ENCODE measurements at places on chromosomes 7 and 10. TPM values are rescaled to one million over a fixed set of nuclear protein-coding genes. Genes with fewer than 3 reads are reported as not detected.

GRCh38 chr7:76095908-76096307 is 48.0 kb downstream of the MDH2 start:
- H3K4me3 ChIP-seq, result no peak overlapping the region
- DNase-seq, result no peak
- H3K27ac ChIP-seq, result no peak overlapping the region
- H3K4me1 ChIP-seq, result no peaks in the 10 kb centered on the region
- no peaks in the 10 kb centered on the region for H3K36me3 ChIP-seq

GRCh38 chr7:108408296-108408991 is 47.8 kb downstream of the NRCAM start:
- no peaks in the 10 kb centered on the region for H3K36me3 ChIP-seq
- no peak overlapping the region for H3K27ac ChIP-seq
- H3K4me1 ChIP-seq, result no peaks in the 10 kb centered on the region
- no peaks in the 10 kb centered on the region for H3K27me3 ChIP-seq

GRCh38 chr7:131072505-131073091 is 255.1 kb upstream of the MKLN1 start:
- H3K4me1 ChIP-seq, result peaks cover 22% of the 10 kb centered on the region
- DNase-seq, result no peak
- no peak overlapping the region for H3K4me3 ChIP-seq
- peak overlapping the region; percentile 22 for H3K27ac ChIP-seq
- no peaks in the 10 kb centered on the region for H3K27me3 ChIP-seq

The SEC24C gene
- 96.7 TPM for total RNA-seq

DNA sequence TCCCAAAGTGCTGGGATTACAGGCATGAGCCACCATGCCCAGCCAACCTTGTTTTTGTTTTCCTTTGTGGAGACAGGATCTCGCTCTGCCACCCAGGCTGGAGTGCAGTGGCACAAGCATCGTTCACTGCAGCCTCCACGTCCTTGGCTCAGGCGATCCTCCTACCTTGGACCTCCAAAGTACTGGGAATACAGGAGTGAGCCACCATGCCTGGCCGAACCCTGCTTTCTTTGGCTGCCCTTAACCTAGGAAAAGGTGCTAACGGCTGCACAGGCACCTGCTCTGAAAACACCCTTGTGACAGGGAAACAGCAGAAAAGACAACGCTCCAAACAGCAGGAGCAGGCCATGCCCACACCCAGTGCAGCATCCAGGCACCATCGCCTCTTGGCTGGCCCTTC is 71.9 kb downstream of the OAT start:
- no peak overlapping the region for H3K4me3 ChIP-seq
- no peaks in the 10 kb centered on the region for H3K36me3 ChIP-seq
- no peak overlapping the region for H3K27ac ChIP-seq
- H3K4me1 ChIP-seq, result peaks cover 6% of the 10 kb centered on the region

GRCh38 chr10:66162560-66163143 is 763.2 kb upstream of the LRRTM3 start:
- H3K36me3 ChIP-seq, result no peaks in the 10 kb centered on the region
- no peak overlapping the region for H3K27ac ChIP-seq

The HOXA6 gene
- not detected for total RNA-seq

DNA sequence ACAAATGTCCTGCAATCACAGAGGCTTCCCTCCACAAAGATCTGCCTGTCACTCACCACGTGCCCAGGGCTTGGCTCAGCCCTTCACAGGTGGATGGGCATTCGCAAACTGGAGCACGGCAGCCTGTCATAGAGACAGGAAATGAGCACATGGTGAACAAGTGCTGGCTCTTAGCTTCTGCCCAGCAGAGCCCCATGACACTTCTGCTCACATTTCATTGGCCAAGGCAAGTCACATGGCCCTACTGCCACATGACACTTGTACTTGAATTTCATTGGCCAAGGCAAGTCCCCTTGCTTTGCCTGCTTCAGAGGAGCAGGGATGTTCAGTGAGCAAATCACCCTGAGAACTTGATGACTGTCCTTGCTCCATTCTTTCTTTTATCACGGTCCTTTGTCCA is 110.8 kb upstream of the PPP2R2D start:
- H3K27me3 ChIP-seq, result peaks cover 3% of the 10 kb centered on the region
- no peak overlapping the region for H3K27ac ChIP-seq
- no peaks in the 10 kb centered on the region for H3K4me1 ChIP-seq
- no peak overlapping the region for H3K4me3 ChIP-seq
- no peaks in the 10 kb centered on the region for H3K36me3 ChIP-seq
- DNase-seq, result no peak

DNA sequence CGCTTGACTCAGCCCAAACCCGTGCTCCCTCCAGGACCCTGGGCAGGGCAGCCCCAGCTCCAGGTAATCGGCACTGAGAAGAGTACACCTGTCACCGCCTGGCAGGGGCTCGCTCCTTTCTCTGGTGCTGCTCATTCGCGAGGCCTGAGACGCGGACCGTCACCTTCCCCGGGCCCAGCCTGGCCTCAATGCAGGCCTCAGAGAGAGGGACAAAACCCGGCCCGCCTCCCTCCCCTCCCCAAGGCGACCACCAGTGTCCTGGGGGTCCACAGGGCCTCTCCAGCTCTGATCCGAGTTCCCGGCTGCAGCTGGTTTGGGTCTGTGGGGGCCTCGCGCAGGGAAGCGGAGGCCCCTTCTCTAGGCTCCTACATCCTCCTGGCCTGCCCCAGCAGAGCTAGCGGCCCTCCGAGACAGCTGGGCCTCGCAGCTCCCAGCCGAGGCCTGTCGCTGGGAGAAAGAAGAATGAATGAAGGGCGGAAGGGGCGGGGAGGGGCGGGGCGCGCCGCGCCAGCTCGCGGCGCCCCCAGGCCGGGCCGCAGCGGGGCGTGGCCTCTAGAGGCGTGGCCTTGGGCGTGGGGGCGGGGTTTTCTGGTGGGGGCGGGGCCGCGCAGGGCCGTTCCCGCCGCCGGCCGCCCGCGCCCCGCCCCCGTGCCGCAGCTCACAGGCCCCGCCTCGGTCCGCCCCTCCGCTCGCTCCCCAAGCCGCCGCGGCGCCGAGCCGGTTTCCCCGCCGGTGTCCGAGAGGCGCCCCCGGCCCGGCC is at the start of gene LIMK1:
TSS of gene LIMK1 (plus strand) at position 688 of the 760 bp plus-strand sequence. CDS start 187 bp downstream, outside the sequence.
- H3K4me1 ChIP-seq, result peaks cover 11% of the 10 kb centered on the region
- peak within 1 kb of the TSS; percentile 83 for H3K4me3 ChIP-seq
- H3K27ac ChIP-seq, result peak within 1 kb of the TSS; percentile 85
- peak; percentile 92 for DNase-seq

The CPA2 gene
- not detected for total RNA-seq

GRCh38 chr10:78957471-78958039 is 111.2 kb upstream of the ZMIZ1 start:
- H3K27ac ChIP-seq, result no peak overlapping the region
- H3K4me3 ChIP-seq, result no peak overlapping the region
- no peak for DNase-seq
- no peaks in the 10 kb centered on the region for H3K27me3 ChIP-seq
- no peaks in the 10 kb centered on the region for H3K36me3 ChIP-seq
- no peaks in the 10 kb centered on the region for H3K4me1 ChIP-seq

The AGAP9 gene
- total RNA-seq, result 4.9 TPM

The FAS gene
- 47.2 TPM for total RNA-seq

DNA sequence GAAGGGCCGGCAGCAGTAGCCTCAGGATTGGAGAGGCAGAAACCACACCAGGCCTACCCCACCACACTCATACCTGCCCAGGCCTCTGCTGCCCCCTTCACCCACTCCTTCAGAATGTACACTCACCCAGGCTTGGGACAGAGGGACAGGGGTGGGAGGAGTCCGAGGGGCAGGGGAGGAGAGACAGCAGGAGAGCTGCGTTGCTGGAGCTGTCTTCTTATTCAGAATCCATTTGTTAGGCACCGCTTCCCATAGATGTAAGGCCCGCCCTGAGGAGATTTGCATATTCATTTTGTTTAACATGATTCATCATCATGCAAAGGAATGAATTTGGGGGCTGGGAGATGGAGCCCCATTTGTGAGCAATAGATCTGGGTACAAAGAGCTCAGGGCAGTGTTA is 156.7 kb downstream of the CDH23 start:
- DNase-seq, result no peak
- no peaks in the 10 kb centered on the region for H3K36me3 ChIP-seq
- no peaks in the 10 kb centered on the region for H3K4me1 ChIP-seq
- H3K4me3 ChIP-seq, result no peak overlapping the region

GRCh38 chr10:110134917-110135316 is 72.5 kb upstream of the MXI1 start:
- no peak overlapping the region for H3K27ac ChIP-seq
- H3K27me3 ChIP-seq, result no peaks in the 10 kb centered on the region
- peaks cover 17% of the 10 kb centered on the region for H3K36me3 ChIP-seq
- peaks cover 18% of the 10 kb centered on the region for H3K4me1 ChIP-seq
- H3K4me3 ChIP-seq, result no peak overlapping the region
- no peak for DNase-seq

The SFTPA1 gene
- not detected for total RNA-seq

The DLX6 gene
- not detected for total RNA-seq

DNA sequence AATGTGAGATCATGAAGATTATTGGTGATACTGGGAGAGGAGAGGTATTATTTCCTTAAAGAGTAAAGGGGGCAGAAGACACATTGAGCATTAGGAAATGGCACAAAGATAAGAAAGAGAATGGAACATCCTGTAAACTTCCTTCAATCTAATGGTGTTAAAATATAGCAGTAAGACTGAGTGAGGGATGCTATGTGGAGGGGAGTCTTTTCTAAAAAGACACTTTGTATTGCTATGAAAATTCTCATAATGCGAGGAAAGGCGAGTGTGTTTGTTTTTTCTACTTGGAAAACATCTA is 405.2 kb downstream of the ARL4A start:
- no peaks in the 10 kb centered on the region for H3K4me1 ChIP-seq
- no peak overlapping the region for H3K4me3 ChIP-seq
- no peak for DNase-seq

DNA sequence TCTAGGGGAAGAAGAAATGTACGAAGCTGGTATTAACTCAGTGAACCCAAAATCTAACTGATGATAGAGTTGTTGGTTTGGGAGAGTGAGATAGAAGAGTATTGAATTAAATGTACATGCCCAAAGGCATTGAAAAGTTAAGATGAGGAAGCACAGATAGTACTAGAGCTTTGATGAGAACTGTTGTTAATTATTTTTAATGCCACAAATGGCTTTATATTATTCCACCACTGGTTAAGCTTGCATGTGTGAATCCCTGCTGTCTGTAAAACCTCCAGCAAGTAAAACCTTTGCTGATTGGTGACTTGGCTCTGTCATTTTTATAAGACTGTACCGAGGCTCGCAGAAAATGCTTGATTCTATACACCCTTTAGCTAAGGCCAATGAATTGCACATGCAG is 382.7 kb upstream of the LRGUK start:
- no peak for DNase-seq
- no peaks in the 10 kb centered on the region for H3K4me1 ChIP-seq
- no peaks in the 10 kb centered on the region for H3K27me3 ChIP-seq
- H3K36me3 ChIP-seq, result no peaks in the 10 kb centered on the region
- no peak overlapping the region for H3K27ac ChIP-seq

- H3K27me3 ChIP-seq, result peaks cover 8% of the 10 kb centered on the region
- H3K4me1 ChIP-seq, result no peaks in the 10 kb centered on the region
- H3K4me3 ChIP-seq, result no peak overlapping the region
- H3K36me3 ChIP-seq, result no peaks in the 10 kb centered on the region
- no peak overlapping the region for H3K27ac ChIP-seq
- DNase-seq, result no peak
Observed at GRCh38 chr7:99255463-99255862, 17.2 kb upstream of the MYH16 start.

GRCh38 chr7:8184221-8184620 is 77.7 kb downstream of the ICA1 start:
- peaks cover 10% of the 10 kb centered on the region for H3K36me3 ChIP-seq
- no peak overlapping the region for H3K4me3 ChIP-seq
- H3K4me1 ChIP-seq, result peaks cover 4% of the 10 kb centered on the region
- H3K27me3 ChIP-seq, result peaks cover 2% of the 10 kb centered on the region

The SPDYE16 gene
- 0.71 TPM for total RNA-seq

DNA sequence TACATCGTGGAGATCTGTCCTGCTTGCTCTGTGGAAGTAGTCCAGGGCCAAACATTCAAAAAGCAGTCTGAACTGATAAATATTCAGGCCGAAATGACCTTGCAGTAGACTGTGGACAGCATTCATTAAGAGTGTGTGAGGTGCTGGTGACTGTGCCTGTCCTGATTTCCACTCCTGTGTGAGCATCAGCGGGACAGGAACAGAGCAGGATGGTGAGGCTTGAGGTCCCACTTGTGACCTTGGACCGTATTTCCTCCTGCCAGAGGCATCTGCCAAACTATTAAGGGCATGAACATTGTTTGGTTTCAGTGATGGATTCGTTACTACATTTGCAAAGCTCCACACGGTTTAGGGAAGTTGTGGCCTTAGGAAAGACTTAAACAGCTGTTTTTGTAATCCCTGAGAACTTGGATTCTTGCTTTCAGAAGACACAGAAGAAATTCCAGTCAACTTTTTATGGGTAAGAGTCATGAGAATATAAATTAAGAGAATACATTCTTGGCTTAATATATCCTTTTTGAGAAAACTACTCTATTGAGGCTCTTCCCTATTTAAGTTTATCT is 32.8 kb downstream of the CCNY start:
- H3K27ac ChIP-seq, result no peak overlapping the region
- peaks cover 30% of the 10 kb centered on the region for H3K4me1 ChIP-seq
- no peaks in the 10 kb centered on the region for H3K27me3 ChIP-seq
- no peak overlapping the region for H3K4me3 ChIP-seq
- no peak for DNase-seq
- peaks cover 4% of the 10 kb centered on the region for H3K36me3 ChIP-seq

GRCh38 chr7:123709525-123709924 is 39.3 kb downstream of the WASL start:
- no peaks in the 10 kb centered on the region for H3K27me3 ChIP-seq
- peaks cover 50% of the 10 kb centered on the region for H3K4me1 ChIP-seq
- H3K4me3 ChIP-seq, result no peak overlapping the region

DNA sequence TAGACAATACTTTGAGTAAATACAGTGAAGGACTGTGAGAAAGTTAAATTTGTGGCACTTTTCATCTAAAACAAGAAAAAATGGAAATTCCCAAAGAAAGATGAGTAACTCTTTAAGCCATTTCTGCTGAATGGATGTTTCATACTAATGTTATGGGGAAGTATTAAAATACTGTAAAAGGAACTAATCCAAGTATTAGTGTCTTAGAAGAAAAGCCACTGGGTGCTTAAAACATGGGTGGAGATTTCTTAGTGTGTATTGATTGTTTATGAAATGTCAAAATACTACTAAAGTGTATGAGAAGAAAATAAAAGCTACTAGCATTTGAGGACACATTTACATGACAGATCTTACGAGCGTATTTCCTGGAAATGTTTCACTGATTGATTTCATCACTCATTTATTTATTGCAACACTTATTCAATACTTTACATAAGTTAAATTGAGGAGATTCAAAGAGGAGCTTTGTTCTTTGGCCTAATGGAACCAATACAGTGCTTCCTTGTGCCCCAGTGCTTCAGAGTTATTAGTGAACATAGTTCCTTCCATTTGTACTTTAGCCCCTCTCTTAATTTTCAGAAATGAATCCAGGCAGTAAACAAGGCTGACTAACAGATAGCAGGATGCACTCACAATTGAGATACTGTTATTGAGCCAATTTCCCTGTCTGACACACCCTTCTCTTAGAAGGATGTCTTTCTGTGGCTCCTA is 155.5 kb upstream of the AHR start:
- H3K36me3 ChIP-seq, result no peaks in the 10 kb centered on the region
- peak overlapping the region; percentile 62 for H3K4me3 ChIP-seq
- H3K27me3 ChIP-seq, result no peaks in the 10 kb centered on the region
- peaks cover 51% of the 10 kb centered on the region for H3K4me1 ChIP-seq
- DNase-seq, result no peak

The CAMK1D gene
- total RNA-seq, result 7.5 TPM

The ANKRD30A gene
- not detected for total RNA-seq

GRCh38 chr7:1961701-1962276 is 271.0 kb downstream of the MAD1L1 start:
- H3K27ac ChIP-seq, result peak overlapping the region; percentile 54
- H3K4me1 ChIP-seq, result peaks cover 2% of the 10 kb centered on the region
- H3K4me3 ChIP-seq, result no peak overlapping the region
- peaks cover 42% of the 10 kb centered on the region for H3K36me3 ChIP-seq
- peak; percentile 50 for DNase-seq

The FBH1 gene
- total RNA-seq, result 71.6 TPM

The ADRB1 gene
- 0.91 TPM for total RNA-seq

Data from activated naive CD8-positive, alpha-beta T cell treated with anti-CD3 and anti-CD28 coated beads, Interleukin-2, amount 10 ng/mL, durations not matched to agents 7 days and 5 days (primary cell).